ENCODE measurements at places on chromosomes 5 and 9.

DNA sequence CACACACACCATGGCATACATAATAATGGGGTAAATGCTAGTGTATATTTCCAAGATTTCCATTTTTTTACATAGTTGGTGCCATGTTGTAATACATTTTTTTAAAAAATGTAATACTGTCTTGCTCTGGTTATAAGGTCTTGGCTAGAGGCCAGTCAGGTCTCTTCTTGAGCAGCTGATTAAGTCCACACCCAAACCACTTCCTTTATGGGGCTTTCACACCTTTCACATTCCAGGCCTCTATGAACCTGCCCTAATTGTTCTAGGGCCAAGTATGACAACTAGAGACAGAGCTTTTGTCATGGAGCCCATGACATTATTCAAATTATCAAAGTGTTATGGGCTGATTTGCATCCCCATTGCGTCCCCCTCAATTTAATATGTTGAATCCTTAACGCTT lies 495.6 kb upstream of the CTNND2 start:
- DNase-seq: no peak

- DNase-seq: no peak
Observed at GRCh38 chr5:139746691-139747582, 48.7 kb upstream of the PSD2 start.

- DNase-seq: no peak
Observed at GRCh38 chr9:71895955-71896354, 15.0 kb downstream of the ABHD17B start.

- DNase-seq: no peak
Observed at GRCh38 chr9:90988318-90988717, 186.7 kb downstream of the SYK start.

DNA sequence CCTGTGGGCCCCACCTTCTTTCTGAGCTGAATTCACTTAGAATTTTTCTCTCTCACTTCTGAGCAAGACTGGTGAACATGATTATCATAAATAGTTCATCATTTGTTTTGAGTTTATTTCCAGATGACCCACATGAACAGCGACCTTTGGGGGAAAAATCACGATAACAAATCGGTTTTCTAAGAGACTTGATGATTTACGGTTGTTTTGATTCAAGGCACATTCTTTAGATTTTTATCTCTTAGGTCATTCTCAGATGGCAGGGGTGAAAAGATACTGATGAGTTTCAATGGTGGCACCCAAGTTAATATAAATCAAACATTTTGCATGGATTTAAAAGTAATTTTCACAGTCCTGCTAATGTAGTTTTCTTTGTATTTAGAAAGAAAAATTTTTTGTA lies 95.1 kb downstream of the DMXL1 start:
- no peak for DNase-seq

DNA sequence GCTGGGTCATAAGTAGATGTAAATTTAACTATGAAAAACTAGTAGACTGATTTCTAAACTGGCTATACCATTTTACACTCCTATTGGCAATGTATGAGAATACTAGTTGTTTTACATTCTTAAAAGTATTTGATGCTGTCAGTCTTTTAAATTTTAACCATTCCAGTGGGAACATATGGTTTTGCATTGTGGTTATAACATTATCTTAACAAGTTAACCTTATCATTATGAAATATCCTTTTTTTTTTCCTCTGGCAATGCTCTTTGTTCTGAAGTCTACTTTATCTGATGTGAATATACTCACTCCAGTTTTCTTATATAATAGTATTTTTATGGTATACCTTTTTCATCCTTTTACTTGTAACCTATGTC lies 548.9 kb upstream of the CLINT1 start:
- DNase-seq: no peak

DNA sequence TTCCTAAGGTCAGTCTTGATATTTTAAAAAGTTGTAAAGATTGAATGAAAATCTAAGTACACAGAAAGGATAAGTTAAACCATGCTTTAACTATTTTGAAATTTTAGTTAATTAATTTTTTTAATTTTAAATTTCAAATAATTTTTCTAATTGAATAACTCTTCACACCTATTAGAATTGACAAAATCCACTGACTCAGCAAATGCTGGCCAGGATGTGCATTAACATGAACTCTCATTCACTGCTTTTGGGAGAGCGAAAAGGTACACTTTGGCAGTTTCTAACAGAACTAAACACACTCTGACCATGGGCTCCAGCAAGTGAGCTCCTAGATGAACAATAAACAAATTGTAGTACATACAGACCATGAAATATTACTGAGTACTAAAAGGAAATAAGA lies 209.5 kb downstream of the PTPRD start:
- DNase-seq: no peak

- no peak for DNase-seq
Observed at GRCh38 chr5:50856401-50857119, 190.1 kb downstream of the PARP8 start.

- DNase-seq: no peak
Observed at GRCh38 chr9:5582835-5583195, 46.1 kb upstream of the RIC1 start.

DNA sequence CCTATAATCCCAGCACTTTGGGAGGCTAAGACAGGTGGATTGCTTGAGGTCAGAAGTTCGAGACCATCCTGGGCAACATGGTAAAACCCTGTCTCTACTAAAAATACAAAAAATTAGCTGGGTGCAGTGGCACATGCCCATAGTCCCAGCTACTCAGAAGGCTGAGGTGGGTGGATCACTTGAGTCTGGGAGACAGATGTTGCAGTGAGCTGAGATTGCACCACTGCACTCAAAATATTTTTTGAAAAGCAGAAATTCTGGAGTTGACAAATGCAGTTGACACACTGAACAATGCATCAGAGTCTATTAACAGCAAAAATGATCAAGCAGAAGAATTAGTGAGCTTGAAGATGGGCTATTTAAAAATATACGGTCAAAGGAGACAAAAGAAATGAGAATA lies 35.5 kb downstream of the NDUFAF2 start:
- DNase-seq: no peak

DNA sequence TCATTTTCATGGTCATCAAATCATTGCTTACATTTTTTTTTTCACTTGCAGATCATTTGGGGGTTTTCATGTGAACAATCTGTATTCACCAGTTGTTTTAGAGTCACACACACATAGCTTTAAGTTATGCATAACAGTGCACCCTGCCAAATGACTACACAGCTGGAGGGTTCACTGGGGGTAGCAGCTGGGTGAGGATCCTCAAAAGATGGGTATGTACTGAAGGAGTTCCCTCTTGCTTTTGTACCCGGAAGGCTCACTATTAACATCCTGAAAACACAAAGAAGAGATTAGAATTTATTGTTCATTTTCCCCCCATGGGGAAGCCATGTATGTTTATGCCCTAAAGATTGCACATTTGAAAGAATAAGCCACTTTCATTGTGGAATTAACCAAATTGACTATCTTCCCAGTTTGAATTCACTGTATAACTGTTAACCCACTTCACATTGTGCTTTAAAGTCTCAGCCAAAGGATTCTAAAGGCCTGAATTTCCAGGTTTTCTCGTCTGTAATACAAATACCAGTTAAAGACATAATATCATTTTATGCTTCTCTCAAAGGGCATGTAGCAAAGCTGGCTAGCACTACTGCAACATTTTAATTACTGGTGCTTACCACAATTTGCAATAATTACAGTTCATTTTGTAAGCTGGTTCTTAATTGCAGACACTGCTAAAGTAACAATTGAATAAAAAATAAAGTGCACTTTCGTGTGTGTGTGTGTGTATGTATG lies 466.4 kb upstream of the MEF2C start:
- DNase-seq: no peak

- no peak for DNase-seq
Observed at GRCh38 chr9:133242991-133243390, 32.0 kb downstream of the ABO start.
